ENCODE measurements at places on chromosomes 1 and 21.
A peak's percentile ranks its signal among the peaks of the same experiment; 100 is the strongest.

DNA sequence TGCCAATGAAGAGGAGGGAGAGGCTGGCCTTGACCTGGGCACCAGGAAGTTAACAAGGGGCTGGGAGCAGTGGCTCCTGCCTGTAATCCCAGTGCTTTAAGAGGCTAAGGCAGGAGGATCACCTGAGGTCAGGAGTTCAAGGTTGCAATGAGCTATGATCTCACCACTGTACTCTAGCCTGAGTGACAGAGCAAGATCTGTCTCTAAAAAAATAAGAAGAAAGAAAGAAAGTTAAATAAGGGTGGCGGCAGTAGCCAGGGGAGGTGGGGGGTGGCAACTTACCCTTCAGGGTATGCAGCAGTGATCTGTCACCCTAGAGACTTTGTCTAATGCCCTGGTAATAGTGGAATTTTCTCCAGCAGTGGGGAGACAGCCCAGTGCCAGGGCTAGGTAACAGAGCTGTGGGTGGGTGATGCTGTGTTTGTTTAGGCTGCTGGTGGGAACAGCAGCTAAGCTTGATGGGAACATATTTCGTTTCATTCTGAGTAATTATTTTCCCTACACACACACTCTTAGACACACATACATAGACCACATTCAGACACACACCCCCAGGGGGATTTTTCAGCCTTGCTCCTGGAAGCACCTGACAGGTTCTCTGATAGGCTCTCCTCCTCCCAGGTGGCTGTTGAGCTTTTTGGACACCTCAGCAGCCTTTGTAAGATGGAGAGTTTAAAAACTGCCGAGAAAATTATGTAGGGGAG is 11.3 kb upstream of the SYT6 start:
- no peak for DNase-seq

DNA sequence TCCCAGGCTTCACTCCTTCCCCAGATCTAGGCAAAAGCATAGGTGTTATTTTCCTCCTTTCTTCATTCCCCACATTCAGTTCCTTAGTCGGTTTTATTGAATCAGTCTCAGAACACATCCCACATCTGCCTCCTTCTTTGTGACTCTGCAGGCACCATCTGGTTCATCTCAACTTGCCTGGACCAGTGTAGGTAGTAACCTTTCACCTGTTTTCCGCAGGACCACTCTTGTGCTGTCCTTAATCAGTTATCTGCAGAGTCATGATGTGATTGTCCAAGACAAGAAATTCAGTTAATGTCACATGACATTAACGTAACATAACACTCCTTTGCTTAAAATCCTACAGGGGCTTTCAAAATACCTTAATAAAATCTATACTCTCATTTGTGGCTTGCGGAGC is 174.6 kb downstream of the CHRM3 start:
- DNase-seq: no peak

GRCh38 chr1:223223091-223223995 is 80.3 kb upstream of the TLR5 start:
- no peak for DNase-seq

DNA sequence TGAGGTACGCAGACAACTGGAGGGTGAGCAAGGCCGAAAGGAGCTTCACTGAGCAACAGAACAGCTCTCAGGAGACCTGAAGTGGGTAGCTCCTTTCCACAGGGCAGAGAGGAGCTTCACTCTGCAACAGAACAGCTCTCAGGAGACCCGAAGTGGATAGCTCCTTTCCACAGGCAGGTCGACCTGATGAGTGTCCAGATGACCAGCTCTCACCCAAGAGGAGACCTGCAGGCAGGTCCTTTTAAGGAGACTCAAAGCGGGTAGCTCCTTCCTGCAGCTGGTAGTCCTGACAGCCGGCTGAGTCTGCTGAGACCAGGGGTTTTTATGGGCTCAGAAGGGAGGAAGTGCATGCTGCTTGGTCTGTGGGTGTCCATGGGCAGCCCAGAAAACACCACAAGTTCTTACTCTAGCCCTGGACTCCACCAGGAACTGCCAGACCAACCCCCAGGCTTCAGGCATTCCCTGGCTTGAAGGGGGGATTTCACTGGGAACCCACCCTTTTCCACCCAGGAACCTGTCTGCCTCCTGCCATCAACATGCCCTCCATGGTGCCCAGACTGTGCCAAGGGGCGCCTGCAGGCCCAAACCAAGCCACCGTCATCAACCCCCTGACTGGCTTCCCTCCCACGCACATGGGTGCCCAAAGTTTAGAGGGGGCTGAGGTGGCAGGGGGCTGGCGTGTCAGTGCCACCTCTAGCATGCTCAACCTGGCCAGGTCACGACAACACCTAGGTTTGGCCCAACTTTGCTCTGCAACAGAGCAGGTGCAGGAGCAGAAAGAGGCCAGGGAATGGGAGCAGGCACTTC is 43.6 kb downstream of the ZBTB8OS start:
- DNase-seq: no peak

DNA sequence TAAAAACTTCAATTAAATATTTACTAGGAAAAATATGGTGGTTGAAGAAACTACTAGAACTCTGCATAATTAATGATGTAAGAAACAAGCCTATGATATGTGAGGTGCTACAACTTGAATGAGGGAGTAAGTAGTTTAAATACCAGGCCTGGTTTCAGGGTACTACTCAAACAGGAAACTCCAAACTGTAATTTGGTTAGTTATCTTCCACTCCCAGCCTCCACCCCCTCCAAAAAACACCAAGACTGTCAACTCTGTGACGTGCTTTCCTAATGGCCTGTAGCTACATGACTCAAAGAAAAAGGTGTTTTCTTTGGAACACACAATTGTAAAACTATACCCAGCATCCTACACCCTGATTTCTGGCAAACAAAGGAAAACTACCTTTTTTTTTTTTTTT is 55.9 kb upstream of the RCC1 start:
- no peak for DNase-seq

DNA sequence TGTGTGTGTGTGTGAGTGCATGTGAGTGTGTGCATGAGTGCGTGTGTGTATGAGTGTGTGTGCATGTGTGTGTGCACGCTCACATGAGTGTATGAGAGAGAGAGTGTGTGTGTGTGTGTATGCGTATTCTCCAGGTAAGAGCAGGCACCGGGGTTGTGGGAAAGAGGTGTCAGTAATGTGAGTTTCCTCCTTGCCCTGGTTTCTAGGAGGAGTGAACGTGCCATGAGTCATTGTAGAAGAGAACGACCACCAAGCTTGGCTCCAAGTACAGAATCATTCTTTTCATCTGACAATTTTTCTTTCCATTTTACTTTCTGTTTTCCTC is 79.1 kb downstream of the POFUT2 start:
- DNase-seq: no peak

DNA sequence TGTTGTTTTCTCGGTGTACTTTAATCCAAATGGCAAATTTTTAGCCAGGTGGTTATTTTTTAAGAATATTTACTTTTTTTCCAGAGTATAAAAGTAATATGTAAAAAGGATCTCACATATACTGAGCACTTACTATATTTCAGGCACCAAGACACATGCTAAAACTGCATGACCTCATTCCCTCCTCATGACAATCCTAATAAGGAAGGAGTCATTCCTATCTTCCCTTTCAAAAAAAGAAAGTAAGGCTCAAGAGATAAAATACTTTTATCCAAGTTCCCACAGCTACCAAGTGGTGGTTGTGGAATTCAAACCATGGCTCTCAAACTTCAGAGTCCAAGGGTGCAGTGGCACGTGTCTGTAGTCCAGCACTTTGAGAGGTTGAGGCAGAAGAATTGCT is 19.4 kb downstream of the ATP2B4 start:
- no peak for DNase-seq

GRCh38 chr1:152386940-152387339 is 27.1 kb downstream of the CRNN start:
- DNase-seq: no peak

GRCh38 chr21:37047079-37047478 is 25.8 kb downstream of the PIGP start:
- no peak for DNase-seq

DNA sequence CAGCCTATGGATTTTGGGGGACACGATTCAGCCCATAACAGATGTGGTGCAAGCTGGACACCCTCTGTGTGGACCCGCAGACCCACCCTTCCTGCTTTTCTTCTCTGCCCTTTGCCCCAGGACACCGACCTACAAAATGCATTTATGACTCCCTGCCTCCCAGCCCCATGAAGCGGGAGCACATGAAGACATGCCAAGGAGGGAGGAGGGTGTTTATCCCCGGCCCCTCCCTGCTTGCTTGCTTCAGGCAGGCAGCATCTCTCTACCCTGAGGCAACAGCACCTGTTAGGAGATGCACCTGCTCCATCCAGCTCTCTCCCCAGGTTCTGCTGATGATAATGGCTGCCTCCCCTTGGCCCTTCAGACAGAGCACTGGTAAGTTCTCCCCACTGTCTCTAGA is 187.5 kb downstream of the PSMG1 start:
- DNase-seq: no peak

DNA sequence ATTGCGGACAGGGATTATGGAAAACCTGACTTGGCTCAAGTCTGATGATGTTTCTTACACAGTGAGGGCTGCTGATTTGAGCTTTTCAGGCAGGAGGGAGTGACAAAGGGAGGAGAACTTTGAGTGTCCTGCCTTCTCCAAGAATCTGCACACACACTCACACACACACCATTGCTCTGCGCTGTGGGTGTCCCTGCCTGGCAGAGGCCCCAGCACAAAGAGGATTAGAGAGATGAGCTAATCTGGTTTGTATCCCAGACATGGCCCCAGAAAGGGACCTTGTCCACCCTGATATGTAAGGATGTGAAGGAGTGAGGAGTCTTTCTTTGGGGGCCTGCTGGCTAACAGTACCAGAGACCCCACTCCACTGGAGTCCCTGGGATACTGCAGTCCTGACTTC is 5.9 kb upstream of the WNT2B start:
- no peak for DNase-seq

DNA sequence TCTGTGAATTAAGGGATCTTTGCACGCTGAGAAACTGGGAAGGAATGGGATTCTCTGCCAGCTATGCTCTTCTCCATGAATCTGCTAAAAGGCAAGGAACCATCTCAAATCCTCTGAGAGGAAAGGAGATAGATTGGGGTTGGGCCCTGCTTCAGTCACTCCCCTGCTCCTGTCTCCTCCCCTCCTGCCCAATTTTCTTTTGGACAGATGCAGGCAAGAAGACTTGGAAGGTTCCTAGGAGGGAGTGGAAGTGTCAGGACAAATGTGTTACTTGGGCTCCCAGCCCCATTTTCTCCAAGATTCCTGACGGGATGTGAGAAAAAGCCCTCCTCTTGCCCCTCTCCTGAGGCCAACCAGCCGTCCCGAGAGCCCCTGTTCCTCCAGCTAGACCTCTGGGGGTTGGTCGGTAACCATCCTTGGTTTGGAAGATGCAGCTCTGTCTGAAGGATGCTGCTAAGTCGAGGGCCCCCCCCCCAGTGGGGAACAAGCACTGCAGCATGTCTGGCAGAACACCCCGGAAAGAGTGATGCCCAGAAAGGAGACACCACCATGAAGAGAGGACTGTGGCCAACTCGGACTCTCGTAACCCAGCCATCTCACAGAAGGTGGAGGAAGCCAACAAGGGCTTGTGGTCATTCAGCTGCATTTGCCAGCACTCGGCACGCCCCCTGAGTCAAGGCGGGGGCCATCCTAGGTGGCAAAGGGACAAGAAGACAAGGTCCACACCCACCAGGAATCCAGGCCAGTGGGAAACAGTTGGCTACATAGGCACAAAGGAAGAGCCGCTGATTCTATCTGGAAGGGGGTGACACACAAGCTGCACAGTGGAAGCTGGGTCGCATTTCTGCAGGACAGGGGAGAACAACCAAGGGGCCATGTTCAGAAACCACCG is 43.7 kb downstream of the CDK18 start:
- DNase-seq: no peak

DNA sequence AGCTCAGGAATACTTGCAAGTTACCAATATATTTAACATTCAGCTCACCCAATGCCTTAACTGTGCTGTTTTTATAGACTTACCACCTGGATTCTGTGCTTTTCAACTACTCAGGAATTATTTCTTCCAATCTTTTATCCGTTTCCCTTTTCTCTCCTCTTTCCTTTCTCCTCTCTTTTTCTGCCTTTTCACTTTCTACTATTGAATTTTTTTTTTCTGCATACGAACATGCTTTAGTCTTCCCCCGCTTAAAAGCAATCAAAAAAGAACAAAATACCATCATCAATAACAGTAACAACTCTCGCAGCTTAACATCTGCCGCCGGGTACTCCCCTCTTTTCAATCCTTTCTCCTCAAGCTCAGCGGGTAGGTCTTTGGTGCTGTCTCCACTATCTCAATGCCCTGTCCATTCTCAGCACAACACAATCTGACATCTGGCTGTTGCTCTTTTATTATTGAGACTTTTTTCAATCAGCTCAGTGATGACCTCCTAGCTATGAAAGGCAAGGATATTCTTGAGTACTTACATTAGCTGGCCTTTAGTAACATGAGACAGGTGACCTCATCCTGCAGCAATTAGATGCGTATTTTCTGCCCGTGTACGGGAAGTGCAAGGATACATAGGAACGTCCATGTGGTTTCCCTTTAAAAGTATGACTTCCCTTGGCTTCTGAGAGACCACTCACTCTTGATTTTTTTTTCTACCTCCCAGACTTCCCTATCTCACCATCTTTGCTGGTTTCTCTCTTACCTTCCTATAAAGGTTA is 40.2 kb upstream of the SIPA1L2 start:
- no peak for DNase-seq

- peak; percentile 61 for DNase-seq
Observed at GRCh38 chr1:65066419-65066765, 81.6 kb upstream of the AK4 start.

DNA sequence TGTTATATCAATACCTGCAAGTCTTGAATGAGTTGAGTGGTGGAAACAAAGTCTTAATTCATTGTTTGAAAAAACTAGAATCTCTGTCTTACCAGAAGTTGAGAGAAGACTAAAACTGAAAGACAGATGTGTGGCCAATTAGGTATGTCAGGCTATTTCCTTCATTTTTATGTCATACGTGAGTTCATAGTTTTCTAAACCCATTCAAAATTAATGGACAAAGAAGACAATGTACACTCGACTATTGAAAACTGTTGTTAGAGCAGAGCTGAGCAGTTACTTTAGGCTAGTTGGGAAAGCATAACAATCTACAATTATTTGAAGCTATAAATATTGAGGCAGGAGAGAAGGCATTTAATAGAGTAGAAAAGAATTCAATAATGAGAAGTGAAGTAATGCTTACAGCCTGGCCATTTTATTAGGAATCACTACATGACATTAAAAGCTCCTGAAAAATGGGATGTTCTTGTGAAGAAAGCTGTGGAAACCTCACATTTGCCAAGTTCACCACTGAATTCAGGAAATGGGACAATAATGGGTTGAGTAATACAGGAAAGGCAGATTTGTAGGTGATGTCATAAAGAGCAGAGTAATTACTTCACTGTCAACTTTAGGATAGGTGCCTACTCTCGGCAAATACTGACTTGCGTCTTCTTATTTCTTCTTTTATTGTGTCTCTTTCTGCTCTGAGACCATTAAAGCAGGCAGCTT is 204.4 kb downstream of the PLA2G4A start:
- DNase-seq: no peak

All from 8988T (cell line).